Urothelium cell line (cell line): ENCODE measurements at places on chromosomes 7 and 10.

DNA sequence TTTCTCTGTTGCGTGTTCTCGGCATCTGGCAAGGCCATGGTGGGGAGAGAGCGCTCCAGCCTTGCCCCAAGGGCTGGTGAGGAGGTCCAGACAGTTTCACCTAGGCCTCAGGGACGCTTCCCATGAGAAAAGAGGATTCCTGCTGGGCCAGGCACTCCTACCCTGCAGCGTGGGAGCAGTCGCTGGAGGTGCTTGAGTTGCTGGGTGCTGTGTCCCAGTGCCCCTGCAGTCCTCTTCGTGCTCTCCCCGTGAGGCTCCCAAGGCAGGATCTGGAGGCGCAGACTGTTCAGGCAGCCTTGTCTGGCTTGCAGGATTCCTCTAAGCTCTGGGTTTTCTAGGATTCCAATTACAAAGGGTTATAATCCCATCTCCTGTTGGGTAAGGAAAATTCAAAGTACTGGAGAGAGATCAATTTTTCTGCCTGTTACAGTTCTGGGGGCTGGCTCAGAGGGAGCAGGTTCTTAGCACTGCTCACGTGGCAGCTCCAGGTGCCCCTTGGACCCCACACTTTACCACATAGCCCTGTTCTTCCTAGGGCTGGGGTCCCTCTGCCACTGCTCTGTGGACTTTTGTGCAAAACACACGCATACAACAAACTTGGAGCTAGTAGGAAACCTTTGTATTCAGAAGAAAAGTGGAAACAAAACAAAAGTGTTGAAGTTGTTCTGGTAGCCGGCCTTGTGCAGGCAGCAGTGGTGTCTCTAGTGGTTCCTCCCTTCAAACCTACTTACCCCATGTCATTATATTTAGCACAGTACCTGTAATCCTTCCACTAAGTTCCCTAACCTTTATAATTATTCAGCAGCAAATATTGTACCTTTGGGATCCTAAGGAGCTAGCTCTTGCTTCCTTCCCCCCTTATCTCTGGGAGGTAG is 60.5 kb downstream of the CCNY start:
- no peak for DNase-seq

- DNase-seq = no peak
Measured at GRCh38 chr10:28778524-28778923, 101.2 kb downstream of the BAMBI start.

- peak; percentile 25 for DNase-seq
Measured at GRCh38 chr7:16847381-16847860, 34.4 kb downstream of the AGR3 start.

DNA sequence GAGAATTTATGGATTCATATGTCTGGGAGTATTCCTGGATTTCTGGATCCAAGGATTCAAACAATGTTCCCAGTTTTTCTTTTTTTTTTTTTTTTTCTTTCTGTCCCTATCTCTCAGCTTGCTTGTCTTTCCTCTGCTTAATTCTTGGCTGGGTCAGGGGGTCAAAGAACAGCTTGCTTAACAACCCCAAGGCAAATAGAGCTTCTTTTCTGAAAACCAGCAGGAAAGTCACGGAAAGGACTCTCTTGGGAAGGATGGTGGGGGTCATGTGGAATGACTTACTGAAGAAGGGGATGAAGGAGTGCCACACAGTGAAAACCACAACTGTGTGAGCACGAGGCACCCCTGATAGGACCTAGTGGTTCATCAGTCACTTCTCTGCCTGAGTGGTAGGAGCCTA is 36.1 kb downstream of the GRK5 start:
- DNase-seq = no peak

DNA sequence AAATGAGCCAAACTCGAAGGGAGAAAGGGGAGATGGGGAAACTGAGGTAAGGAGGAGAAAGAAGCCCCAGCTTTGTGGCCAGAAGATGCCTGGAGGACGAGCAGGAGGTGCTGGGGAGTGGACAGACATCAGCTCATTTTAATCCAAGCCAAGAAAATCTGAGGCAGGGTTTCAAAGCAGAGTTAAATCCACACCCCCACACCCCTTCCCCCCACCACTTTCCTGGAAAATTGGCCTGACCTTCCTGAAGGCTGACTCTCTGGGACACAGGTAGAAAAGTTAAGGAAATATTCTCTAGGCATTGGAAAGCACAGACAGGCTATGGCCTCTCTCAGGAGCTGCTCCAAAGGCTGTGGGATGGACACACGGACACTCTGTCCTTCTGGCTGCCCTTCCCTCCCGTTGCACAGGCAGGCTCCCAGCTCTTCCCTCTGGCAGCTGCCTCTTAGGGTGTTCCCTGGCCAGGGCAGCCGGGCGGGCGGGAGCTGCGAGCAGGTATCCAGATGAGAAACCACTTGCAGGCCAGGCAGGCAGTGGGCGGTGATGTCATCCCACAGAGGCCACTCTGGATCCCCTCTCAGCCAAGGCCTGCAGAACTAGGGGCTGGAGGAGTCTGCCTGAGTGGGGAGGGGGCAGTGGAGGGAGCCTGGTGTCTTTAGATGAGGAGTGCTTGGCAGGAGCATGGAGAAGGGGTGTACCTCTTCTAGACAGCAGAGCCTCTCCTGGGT is 171.8 kb downstream of the NEURL1 start:
- DNase-seq = no peak

DNA sequence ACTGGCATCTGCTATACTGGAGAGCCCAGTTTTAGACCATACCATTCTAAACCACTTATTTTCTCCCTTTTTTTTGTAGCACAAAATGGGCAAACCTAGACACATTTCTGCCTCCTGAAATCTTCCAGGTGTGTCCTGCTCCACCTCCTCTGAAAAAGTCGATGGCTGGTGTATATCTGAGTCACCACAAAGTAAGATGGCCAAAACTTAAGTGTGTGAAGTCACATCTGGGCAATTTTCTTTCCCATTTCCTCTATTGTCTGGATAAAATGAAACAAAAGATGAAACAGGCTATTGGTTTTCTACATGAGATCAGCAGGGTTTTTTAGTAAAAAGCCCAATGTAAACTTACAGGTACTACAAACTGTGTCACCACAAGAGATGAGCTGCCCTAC is 65.5 kb downstream of the OSBPL3 start:
- no peak for DNase-seq

- DNase-seq = no peak
Measured at GRCh38 chr7:145779140-145779539, 337.5 kb upstream of the CNTNAP2 start.

DNA sequence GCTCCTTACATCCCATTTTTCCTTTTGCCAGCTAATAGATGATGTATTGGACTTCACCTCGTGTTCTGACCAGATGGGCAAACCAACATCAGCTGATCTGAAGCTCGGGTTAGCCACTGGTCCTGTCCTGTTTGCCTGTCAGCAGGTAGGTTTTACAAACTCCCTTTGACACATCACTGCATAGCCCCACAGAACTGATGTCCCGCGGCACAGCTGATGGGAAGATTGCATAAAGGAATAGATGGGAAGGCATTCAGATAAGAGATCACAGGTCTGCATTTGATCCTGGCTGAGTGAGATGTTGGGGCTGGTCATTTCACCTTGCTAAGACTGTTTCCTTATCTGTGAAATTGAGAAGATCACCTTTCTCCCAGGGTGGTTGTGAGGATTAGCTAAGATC is 37.9 kb downstream of the PDSS1 start:
- DNase-seq = no peak

DNA sequence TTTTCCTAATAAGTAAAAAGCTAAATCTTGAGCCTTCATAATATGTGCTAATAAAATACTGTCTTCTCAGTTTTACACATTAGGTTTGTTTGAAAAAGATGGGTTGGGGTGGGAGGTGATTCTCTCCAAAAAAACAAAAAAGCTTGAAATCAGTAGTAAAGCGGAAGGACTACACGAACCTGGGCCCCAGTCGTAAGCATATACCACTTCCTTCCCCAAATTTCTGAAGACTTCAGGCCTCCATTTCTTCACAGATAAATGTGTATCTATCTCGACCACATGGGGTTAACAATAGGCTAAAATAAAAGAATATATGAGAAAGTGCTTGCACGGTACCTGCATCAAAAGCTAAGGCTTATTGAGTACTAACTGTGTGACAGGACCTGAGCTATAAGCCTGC is 51.6 kb upstream of the PAX2 start:
- DNase-seq = no peak

DNA sequence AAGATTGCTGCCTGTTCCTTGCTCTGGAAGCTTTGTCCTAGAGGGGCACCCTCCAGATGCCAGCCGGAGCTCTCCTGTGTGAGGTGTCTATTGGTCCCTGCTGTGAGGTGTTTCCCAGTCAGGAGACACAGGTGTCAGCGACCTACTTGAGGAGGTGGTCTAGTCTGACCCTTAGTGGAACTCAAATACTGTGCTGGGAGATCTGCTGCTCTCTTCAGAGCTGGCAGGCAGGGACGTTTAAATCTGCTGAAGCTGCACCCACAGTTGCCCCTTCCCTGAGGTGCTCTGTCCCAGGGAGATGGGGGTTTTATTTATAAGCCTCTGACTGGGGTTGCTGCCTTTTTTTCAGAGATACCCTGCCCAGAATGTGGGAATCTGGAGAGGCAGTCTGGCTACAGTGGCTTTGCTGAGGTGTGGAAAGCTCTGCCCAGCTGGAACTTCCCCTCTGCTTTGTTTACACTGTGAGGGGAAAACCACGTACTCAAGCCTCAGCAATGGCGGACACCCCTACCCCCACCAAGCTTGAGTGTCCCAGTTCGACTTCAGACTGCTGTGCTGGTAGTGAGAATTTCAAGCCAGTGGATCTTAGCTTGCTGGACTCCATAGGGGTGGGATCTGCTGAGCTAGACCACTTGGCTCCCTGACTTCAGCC is 119.2 kb downstream of the PPP1R9A start:
- DNase-seq = no peak

DNA sequence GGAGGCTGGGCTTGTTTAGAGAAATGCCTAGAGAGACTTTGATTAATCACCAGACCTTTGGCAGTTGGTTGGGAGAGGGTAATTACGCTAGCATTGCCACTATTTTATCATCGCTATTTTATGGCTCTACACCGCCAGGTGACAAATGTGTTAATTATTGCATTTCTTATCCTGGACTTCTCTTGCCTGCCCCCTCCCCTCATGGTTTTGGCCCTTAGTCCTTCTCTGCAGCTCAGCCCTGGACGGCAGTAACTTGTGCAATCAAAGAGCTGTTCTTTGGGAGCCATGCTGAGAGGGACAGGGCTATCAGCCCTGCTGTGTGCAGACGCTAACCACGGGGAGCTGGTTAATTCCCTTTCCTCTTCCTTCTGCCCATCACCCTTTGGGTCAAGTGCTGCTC is 585.0 kb downstream of the AUTS2 start:
- DNase-seq = no peak

GRCh38 chr7:54897891-54898290 is 120.9 kb upstream of the EGFR start:
- DNase-seq = no peak

- no peak for DNase-seq
Measured at GRCh38 chr10:1195828-1196227, 139.6 kb downstream of the WDR37 start.

DNA sequence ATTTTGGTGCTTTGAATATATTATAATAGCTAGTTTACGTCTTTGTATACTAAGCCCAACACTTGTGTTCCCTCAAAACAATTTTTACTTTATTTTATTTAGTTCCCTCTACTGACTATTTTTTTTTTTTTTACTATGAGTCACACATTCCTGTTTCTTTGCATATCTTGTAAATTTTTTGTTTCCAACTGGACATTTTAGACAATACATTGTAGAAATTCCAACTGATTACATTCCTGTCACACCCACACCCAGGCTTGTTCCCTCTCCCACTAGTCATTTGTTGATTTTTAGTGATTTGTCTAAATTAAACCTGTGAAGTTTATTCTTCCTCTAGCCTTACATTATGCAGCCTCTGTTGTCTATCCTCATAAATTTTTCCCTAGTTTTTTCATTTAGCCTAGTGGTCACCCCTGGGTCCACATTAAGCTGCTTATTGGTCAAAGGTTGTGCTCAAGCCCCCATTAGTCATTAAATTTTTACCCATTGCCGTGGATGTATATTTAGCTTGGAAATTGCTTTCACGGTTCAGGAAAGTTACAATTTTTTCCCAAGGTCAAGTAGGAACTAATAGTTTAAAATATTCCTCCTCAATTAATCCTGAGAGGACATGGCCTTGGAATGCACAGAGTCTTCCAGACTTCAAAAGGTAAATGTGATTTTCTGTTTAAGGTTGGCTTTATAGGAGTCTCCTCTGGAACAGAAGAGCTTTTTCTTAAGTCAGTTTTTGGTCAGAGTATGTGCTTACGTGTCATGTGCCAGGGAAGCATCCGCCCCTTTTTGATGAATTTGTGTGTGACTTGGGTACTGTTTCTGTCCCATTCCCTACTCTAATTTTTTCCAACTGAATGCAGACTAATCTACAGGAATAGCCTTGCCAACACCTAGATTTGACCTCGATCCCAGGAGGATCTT is 207.6 kb upstream of the TMEM72 start:
- DNase-seq = peak; percentile 57

DNA sequence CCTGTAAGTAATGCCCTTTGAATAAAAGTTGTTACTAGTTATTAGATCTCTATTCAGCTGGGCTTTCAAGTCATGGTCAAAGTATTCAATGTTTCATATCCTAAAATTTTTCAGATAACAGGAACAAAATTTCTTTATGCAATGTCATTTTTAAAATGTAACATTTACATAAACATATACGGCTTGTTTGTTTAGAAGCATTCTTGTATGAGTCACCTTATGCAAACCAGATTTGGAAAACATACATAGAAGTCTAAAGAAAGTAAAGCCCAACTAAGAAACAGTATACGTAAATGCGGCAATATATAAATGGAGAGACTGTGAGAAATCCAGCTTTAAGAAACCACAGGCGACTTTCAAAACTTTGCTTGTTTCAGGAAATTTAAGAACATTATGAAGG is 10.5 kb downstream of the TMEM168 start:
- DNase-seq = no peak

- no peak for DNase-seq
Measured at GRCh38 chr7:2771274-2771731, 72.8 kb downstream of the GNA12 start.

DNA sequence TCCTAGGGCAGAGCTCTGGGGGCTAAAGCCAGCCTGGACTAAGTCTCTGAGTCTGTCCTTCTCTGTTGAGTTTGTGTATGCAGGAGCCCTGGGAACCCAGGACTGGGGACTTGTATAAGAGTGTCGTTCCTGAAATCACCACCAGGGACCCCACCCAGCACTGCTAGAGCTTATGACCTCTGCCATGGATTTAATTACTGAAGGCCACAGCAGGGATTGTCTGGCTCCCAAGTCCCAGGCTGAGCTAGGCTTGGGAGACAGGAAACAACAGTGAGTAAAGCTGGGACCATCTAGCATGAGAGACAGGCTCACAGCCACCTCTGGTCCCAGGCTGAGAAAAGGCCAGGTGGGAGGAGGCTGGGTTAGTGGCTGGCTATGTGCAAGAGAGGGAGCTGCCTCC is 1.4 kb upstream of the TSPAN15 start:
- DNase-seq = peak; percentile 57

GRCh38 chr7:82110146-82110840 is 333.3 kb downstream of the CACNA2D1 start:
- no peak for DNase-seq

GRCh38 chr7:151682831-151683614 is 163.3 kb upstream of the RHEB start:
- DNase-seq = no peak

DNA sequence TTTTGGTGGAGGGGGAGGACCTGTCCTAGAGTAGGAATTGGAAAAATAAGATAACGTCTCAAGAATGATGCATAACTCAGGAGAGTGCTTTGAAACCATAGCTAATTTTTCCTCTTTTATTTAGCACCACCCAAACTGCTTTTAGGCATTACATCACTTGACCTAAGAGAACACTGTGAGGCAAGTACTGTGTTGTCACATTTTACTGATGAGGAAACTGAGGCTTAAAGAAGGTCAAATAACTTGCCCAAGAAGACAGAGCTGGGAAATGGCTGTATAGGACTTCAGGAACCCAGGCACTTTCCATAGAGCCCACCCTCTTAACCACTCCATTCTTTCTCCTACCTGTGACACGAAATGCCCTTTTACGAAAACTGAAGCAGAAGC is 21.4 kb downstream of the ADRB1 start:
- DNase-seq = no peak
